ENCODE measurements at places on chromosomes 6 and 20. TPM values are rescaled to one million over a fixed set of nuclear protein-coding genes. Genes with fewer than 3 reads are reported as not detected.

Gene FLRT3
- not detected for total RNA-seq

Gene FGD2
- not detected for total RNA-seq

Gene MAN1A1
- total RNA-seq = not detected

Gene OSTM1
- total RNA-seq = 23.8 TPM

Gene ELOVL4
- total RNA-seq = 7.9 TPM

Gene KIF13A
- total RNA-seq = 21.1 TPM

Gene GDAP1L1
- total RNA-seq = 0.68 TPM

Gene C20orf202
- total RNA-seq = not detected

- peak; percentile 37 for DNase-seq
- H3K4me3 ChIP-seq = no peak overlapping the region
- H3K36me3 ChIP-seq = no peaks in the 10 kb centered on the region
- H3K27ac ChIP-seq = no peak overlapping the region
- no peaks in the 10 kb centered on the region for H3K27me3 ChIP-seq
- no peaks in the 10 kb centered on the region for H3K4me1 ChIP-seq
Measured at GRCh38 chr6:67766057-67766456, 869.0 kb upstream of the ADGRB3 start.

DNA sequence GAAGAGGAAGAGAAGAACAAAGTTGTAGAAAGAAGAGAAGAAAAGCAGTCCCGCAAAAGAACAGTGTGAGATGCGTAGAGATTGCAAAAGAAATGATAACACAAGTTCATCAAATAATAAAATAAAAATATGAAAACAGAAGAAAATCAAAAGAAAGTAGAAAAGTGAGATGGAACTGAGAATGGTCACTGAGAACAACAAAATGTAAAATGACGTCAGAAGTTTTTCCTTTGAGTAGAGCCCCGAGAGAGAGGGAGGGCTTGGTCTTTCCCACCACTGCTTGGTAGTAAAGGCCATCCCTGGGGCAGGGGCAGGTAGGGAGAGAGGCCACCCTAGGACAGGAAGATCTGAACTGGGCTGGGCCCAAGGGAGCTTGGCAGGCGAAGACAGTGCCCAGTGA, 533.7 kb downstream of the QKI start:
- no peak for DNase-seq
- no peaks in the 10 kb centered on the region for H3K36me3 ChIP-seq
- no peaks in the 10 kb centered on the region for H3K27me3 ChIP-seq
- H3K4me1 ChIP-seq = peaks cover 22% of the 10 kb centered on the region

DNA sequence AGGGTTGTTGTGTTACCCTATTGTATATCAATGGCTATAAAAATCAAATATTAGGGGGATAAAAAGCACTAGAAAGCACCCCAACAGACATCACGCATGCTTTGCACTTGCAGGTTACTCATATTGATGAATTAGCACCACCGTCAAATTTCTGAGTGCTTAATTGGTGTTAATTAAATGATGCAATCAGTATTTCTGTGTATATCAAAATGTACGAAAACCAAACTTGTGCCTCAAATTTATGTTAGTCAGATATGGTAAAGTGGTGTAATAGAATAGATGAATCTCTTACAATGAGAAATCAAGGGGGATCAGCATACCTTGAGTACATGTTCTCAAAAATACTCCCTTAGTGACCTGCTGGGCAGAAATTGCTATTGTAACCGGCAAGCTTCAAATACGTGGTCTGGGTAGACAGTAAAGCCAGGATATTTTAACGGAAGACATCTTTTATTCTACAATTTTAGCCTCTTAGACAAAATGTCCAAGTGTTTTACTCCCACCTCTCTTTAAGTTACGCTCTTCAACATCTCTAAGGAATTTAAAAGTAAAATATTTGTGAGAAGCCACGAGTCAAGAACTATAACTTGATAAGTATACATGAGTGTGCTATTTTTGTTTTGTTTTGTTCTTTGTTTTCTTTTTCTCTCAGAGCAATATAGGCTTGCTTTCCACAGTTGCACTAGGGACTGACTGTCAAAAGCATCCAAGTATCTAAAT, 166.0 kb downstream of the QKI start:
- H3K27me3 ChIP-seq = no peaks in the 10 kb centered on the region
- H3K27ac ChIP-seq = no peak overlapping the region
- DNase-seq = no peak
- H3K36me3 ChIP-seq = no peaks in the 10 kb centered on the region
- H3K4me3 ChIP-seq = no peak overlapping the region
- peaks cover 13% of the 10 kb centered on the region for H3K4me1 ChIP-seq

DNA sequence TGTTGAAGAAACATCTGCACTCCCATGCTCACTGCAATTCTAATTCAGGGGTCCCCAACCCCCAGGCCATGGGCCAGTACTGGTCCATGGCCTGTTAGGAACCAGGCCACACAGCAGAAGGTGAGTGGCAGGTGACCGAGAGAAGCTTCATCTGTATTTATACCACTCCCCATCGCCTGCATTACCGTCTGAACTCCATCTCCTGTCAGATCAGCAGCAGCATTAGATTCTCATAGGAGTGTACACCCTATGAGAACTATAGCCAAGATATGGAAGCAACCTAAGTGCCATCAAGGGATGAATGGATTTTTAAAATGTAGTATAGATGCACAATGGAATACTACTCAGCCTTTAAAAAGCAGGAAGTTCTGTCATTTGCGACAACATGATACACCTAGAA, 53.2 kb downstream of the MBOAT1 start:
- H3K4me1 ChIP-seq = no peaks in the 10 kb centered on the region
- no peak overlapping the region for H3K4me3 ChIP-seq
- no peaks in the 10 kb centered on the region for H3K36me3 ChIP-seq
- no peak overlapping the region for H3K27ac ChIP-seq
- DNase-seq = no peak

DNA sequence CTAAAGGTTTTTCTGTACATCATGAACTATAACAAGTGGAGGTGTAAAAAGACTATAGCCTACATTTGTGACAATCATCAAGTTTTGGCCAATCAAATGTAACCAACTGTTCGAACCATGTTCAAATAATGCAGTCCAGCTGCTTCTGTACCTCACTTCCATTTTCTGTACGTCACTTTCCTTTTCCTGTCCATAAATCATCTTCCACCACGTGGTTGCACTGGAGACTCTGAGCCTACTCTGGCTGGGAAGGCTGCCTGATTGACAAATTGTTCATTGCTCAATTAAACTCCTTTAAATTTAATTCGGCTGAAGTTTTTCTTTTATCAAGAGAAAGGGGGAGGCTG, 270.4 kb upstream of the JARID2 start:
- H3K4me1 ChIP-seq = peaks cover 10% of the 10 kb centered on the region
- no peak overlapping the region for H3K4me3 ChIP-seq
- H3K36me3 ChIP-seq = no peaks in the 10 kb centered on the region
- peak; percentile 75 for DNase-seq

GRCh38 chr6:12383448-12383847, 93.3 kb downstream of the EDN1 start:
- no peak for DNase-seq
- no peaks in the 10 kb centered on the region for H3K36me3 ChIP-seq
- H3K27me3 ChIP-seq = peaks cover 4% of the 10 kb centered on the region
- no peaks in the 10 kb centered on the region for H3K4me1 ChIP-seq
- H3K4me3 ChIP-seq = no peak overlapping the region
- no peak overlapping the region for H3K27ac ChIP-seq

DNA sequence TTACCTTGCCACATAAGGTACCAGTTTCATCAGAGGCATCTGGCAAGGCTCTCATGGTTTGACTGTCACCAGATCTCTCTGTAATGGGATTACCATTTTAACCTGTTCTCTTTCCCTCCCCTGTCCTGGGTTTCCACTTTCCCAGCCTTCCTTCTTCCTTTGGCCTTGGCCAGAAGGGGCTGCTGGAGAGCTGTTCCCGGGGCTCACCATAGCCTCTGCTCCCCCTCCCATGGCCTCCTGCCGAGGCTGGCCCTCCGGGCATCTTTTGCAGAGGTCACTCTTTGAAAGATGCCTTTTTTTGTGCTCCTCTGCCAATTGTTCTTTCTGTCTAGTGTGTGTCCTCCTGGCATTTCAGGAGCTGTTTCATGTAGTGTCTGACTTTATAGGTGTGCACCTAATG, 100.7 kb upstream of the SCP2D1 start:
- H3K4me1 ChIP-seq = no peaks in the 10 kb centered on the region
- H3K27me3 ChIP-seq = no peaks in the 10 kb centered on the region
- DNase-seq = no peak
- no peak overlapping the region for H3K4me3 ChIP-seq
- no peaks in the 10 kb centered on the region for H3K36me3 ChIP-seq
- no peak overlapping the region for H3K27ac ChIP-seq

- no peak for DNase-seq
- H3K36me3 ChIP-seq = no peaks in the 10 kb centered on the region
- no peak overlapping the region for H3K27ac ChIP-seq
- no peak overlapping the region for H3K4me3 ChIP-seq
Measured at GRCh38 chr6:24549674-24550353, 55.0 kb downstream of the ALDH5A1 start.

GRCh38 chr6:36068012-36068392, 40.4 kb downstream of the MAPK14 start:
- DNase-seq = no peak
- H3K4me1 ChIP-seq = peaks cover 5% of the 10 kb centered on the region
- no peak overlapping the region for H3K27ac ChIP-seq
- H3K4me3 ChIP-seq = no peak overlapping the region
- H3K27me3 ChIP-seq = no peaks in the 10 kb centered on the region

DNA sequence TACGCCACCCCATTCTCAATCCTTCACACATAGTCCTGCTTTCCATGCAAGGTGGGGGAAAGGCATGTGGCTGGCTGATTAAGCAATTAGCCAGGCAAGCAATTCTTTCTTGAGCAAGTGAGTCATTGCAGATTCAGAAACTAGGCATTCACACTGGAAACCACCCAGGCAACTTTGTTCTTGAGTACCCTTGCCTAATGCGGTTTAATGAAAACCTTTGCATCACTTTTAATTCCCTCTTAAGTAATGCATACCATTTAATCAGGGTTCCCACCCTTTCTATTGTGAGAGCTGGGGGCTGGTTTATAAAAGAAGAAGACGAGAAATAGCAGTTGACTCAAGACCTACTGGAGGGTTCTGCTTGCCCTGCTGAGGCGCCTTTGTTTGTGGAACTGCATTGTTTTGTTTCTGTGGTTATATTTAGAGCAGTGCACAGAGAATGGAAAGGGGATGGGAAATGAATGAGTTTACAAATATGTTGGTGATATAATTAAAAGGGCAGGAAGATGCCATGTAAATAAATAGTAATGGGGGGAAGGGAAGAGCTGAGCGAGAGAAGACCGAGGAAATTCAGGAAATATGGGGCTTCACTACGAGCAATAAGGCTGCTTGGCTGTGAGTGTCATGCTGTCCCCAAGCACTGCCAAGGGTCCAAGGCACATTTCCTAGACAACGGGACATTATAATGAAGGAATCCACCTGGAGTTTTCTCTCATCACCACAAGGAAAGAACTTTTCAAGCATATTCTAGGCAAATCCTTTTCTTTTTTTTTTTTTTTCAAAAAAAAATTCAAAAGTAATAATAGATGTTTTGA, 48.8 kb upstream of the TSHZ2 start:
- no peaks in the 10 kb centered on the region for H3K4me1 ChIP-seq
- no peak overlapping the region for H3K27ac ChIP-seq
- DNase-seq = peak; percentile 73
- no peaks in the 10 kb centered on the region for H3K36me3 ChIP-seq
- no peak overlapping the region for H3K4me3 ChIP-seq

DNA sequence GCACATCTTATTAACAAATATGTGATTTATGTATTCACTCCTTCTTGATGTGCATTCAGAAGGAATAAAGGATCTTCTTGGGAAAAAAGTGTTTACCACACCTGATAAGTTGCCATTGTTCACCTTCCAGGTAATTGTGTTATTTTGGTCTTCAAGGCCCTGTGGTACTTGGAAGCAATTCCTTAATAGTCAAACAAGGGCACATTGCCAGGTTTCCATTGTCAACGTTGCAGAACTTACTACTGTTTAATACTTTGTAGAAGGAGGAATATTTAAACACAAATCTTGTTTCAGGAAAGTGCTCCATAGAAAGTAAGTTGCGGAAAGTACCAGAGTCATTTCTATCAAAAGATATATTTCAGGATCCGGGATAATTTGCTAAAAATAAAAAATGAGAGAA, 129.5 kb upstream of the SGK1 start:
- peaks cover 10% of the 10 kb centered on the region for H3K4me1 ChIP-seq
- no peak overlapping the region for H3K27ac ChIP-seq
- H3K4me3 ChIP-seq = no peak overlapping the region

GRCh38 chr6:167661552-167662044, 165.1 kb upstream of the AFDN start:
- H3K4me1 ChIP-seq = no peaks in the 10 kb centered on the region
- H3K4me3 ChIP-seq = no peak overlapping the region
- no peaks in the 10 kb centered on the region for H3K36me3 ChIP-seq
- DNase-seq = no peak

GRCh38 chr6:89035252-89036101, 45.1 kb upstream of the PNRC1 start:
- DNase-seq = peak; percentile 77
- H3K4me1 ChIP-seq = peaks cover 16% of the 10 kb centered on the region
- no peaks in the 10 kb centered on the region for H3K27me3 ChIP-seq

- no peak overlapping the region for H3K27ac ChIP-seq
- no peaks in the 10 kb centered on the region for H3K27me3 ChIP-seq
- DNase-seq = no peak
- H3K4me3 ChIP-seq = no peak overlapping the region
- H3K36me3 ChIP-seq = no peaks in the 10 kb centered on the region
- no peaks in the 10 kb centered on the region for H3K4me1 ChIP-seq
Measured at GRCh38 chr6:161658211-161658610, 384.4 kb upstream of the AGPAT4 start.

DNA sequence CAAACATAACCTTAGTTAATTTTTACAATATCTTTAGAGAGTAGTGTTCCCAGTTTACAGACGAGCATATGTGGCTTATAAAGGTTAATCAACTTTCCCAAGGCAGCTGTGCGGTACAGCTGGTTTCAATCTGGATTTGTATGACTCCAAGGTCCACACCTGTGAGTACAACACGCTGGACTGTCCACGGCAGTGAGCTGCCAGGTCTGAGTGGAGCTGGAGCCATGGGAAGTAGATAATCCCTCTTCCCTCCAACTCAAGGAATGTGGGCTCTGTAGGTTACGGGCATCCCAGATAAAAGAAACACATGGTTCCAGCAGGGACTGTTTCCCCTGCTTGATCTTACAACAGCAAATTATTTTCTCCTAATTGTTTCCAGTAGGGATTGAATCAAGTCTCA, 102.2 kb downstream of the SOD2 start:
- H3K27me3 ChIP-seq = no peaks in the 10 kb centered on the region
- H3K27ac ChIP-seq = no peak overlapping the region
- H3K36me3 ChIP-seq = no peaks in the 10 kb centered on the region
- no peak for DNase-seq

GRCh38 chr6:110881546-110882273, 7.1 kb downstream of the AMD1 start:
- DNase-seq = no peak
- H3K4me3 ChIP-seq = no peak overlapping the region
